Posterior cingulate gyrus (tissue), 11 donors: ENCODE measurements at places on chromosomes 6 and 20.

- no peak for DNase-seq
These were observed 7.8 kb downstream of the ADTRP start for GRCh38 chr6:11770546-11771466.

GRCh38 chr6:100663219-100663863 lies 198.6 kb upstream of the SIM1 start:
- no peak for DNase-seq

DNA sequence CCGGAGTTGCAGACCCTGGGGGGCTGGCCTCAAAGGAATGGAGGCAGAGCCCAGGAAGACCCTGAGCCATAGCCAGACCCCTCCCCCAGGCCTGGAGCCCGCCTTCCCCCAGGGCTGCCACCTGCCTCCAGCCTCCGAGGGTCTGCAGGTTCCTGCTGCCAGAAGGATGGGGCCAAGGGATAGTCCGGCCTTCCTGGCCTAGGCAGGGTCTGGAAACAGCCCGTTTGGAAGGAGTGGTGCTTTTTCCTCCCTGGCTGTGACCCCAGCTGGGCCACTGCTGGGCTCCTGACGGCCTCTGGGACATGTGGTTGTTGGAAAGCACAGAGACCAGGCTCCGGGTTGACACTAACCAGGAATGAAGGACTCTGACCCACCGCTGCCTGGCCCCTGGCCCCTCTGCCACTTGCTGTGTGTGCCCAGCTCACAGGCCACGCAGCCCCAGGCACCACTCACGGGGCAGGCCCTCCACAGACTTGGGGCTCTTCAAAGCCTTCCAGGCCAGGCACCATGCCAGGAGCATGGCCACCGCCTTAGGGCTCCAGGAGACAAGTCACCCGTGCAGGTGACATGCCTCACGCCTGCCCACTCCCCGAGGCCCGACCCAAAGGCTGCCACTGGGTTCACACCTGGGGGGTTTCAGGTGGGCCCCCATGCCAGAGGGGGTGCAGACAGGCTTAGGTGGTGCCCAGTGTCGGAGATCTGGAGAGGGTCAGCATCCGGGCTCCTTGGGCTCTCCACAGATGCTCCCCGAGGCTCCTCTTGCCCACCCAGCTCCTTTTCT lies 3.9 kb upstream of the LAMA5 start:
- no peak for DNase-seq

- DNase-seq = no peak
These were observed 149.3 kb downstream of the PTPRT start for GRCh38 chr20:43040427-43040826.

GRCh38 chr6:116450769-116451740 lies 10.1 kb upstream of the CALHM6 start:
- DNase-seq = no peak

DNA sequence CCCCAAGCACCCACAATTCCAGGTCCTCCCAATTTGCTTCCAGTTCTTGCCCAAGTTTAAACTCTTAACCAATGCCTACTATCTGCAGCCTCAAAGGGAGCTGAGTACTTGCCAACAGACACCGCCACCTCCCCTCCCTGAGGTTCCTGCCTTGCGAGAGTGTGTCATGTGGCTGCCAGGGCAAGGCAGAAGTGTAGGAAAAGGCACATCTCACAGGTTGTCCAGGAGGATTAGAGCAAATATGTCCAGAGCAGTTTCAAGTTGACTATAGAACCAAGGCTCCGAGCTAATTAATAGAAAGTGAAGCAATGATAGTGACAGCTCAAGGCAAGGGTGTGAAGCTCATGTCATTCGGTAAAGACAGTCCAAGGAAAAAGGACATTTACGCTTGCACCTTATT lies 127.8 kb downstream of the ATXN1 start:
- no peak for DNase-seq

DNA sequence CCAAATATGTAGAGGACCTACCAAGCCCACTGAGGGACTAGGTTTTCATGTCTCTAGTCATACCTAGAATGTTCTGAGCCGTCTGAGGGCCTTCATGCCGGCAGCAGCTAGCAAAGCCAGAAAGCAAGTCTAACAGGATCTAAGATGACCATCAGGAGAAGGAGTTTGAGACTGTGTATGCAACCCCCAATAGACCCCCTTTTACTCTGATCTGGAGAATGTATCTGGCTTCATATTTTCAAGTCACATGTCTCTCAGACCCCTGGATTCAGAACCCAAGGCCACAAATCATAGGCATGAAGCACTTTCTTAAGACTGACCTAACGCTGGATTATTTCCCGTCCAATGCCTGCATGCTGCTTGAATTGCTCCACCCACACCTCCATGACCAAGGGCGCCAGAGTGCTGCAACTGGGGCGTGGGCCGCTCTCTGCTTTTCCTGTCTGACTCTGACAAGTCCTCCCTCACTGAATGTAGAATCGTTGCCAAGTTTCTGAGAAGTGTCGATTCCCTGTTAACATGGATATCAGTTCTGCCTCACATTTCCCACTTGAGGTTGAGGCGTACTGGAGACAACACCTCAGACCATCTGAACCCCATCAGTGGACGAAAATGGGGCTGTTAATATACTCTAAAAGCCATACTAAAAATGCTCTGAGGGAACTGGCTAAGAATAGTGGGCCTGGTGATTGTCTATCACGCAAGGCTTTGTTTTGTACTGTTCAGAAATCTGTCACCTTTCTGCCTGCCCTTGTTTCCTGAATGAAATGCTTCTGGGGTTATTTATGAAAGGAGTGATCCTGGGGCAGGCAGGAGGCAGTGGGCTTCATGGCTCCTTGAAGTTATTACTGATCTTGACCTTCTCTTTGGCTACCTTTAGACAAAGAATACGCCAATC lies 23.9 kb upstream of the ASXL1 start:
- DNase-seq = no peak

GRCh38 chr6:89160331-89161092 lies 14.7 kb downstream of the PM20D2 start:
- DNase-seq = no peak
